T-cell (primary cell): ENCODE measurements at places on chromosomes 12 and 14.
A peak's percentile ranks its signal among the peaks of the same experiment; 100 is the strongest.

DNA sequence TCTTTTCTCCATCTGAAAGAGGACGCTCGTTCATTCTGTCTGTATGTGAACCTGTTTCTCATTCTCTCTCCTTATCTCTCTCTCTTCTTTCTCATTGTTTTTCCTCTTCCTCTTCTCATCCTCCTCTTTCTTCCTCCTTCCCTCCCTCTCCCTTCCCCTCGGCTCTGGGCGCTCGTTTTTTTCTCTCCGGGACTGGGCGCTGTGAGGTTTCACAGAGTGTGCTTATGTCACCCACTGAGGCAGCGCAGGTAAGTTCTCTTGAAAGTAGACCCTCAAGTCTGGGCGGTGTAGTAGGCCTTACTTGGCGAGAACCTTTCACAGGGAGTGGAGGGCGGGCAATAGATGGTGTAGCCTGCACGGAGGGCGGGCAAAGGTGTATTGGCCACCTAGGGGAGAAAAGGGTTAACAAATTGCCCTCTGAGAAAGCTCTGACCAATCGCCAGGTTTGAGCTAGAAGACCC, 4.5 kb upstream of the SIX1 start:
- H3K27ac ChIP-seq, result no peak overlapping the region
- H3K27me3 ChIP-seq, result peaks cover 19% of the 10 kb centered on the region
- H3K36me3 ChIP-seq, result no peaks in the 10 kb centered on the region
- DNase-seq, result no peak

DNA sequence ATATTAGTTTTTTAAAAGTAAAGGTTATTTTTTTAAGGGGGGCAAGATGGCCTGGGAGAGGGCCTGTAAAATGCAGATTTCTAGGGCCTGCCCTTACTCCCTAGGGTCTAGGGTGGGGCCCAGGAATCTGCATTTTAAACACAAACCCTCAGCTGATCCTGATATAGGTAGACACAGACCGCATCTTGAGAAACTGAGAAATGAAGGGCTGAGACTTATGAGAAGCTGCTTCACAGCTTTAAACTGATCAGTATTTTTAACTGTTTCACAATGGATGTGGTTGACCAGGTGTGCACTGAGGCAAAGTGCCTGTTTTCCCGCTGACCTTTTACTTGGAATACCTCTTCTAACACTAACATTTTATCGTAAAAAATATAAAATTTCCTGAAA, 84.0 kb downstream of the CCDC88C start:
- H3K27me3 ChIP-seq, result no peaks in the 10 kb centered on the region
- H3K36me3 ChIP-seq, result peaks cover 97% of the 10 kb centered on the region
- H3K4me1 ChIP-seq, result peaks cover 26% of the 10 kb centered on the region
- H3K4me3 ChIP-seq, result no peak overlapping the region

DNA sequence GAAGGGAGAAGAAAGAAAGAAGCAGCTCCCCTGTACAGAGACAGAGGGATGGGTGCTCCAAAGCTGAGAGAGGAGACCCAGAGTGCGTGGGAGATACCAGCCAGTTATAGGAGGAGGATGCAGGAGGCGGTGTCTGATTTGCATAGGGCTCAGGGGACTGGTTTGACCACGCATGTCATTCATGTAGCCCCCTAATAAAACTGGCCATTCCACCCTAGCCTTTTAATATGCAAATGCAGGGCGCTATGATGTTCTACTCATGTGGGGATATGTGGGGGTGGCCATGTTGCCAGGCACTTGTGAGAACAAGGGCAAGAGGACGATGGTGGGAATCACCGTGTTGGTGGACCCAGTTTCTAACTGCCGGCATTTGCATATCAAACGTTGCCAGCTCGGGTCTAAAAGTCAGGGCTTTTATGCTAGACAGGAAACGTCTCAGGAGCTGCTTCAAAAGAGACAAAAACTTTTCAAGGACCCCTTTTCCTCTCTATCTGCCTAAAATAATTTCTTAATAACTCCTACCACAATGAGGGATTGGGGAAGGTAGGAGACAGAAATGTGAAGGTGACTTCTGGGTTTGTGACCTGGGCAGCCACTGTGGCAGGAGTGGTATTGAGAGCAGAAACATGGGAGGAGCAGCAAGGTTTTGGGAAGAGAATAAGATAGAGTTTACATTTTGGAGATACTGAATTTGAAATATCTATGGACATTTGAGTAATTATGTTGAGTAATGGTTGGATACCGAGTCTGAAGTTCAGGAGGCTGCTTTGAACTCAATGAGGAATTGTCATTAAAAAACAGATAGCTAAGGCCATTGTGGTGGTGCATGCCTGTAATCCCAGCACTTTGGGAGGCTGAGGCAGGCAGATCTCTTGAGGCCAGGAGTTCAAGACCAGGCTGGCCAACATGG, 2.2 kb upstream of the ATXN3 start:
- no peak for DNase-seq
- H3K27me3 ChIP-seq, result no peaks in the 10 kb centered on the region
- H3K36me3 ChIP-seq, result no peaks in the 10 kb centered on the region
- no peak overlapping the region for H3K27ac ChIP-seq
- H3K4me1 ChIP-seq, result peaks cover 14% of the 10 kb centered on the region

DNA sequence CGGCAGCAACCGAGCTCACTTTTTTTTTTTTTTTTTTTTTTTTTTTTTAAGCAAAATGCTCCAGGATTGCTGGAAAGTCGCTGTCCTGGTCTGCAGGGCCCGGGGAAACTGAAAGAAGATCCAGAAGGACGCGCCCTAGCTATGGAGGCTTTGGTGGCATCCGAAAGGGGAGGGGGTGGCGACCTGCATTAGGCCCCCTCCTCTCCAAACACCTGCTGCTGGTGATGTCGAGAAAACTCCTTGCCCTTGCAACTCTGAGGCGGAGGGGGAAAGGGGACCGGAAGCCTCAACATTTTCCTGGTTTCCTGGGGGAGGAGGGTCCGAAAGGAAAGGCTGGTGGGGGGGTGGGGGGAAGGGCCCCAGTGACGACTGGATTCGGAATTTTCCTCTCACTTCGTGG, 421.1 kb downstream of the VRK1 start:
- H3K4me1 ChIP-seq, result peaks cover 6% of the 10 kb centered on the region
- no peaks in the 10 kb centered on the region for H3K36me3 ChIP-seq
- DNase-seq, result no peak
- no peak overlapping the region for H3K27ac ChIP-seq

GRCh38 chr12:94206886-94207285, 58.5 kb downstream of the PLXNC1 start:
- peak overlapping the region; percentile 95 for H3K27ac ChIP-seq
- no peaks in the 10 kb centered on the region for H3K36me3 ChIP-seq
- H3K27me3 ChIP-seq, result no peaks in the 10 kb centered on the region
- peaks cover 32% of the 10 kb centered on the region for H3K4me1 ChIP-seq
- no peak for DNase-seq
